Body of pancreas (tissue), 4 donors: ENCODE measurements at places on chromosomes 12 and 14. TPM values are rescaled to one million over a fixed set of nuclear protein-coding genes. Genes with fewer than 3 reads are reported as not detected.

PMEL gene
- total RNA-seq = 2.6 TPM

LRRC9 gene
- not detected for total RNA-seq

KLHL33 gene
- total RNA-seq = not detected

KRT80 gene
- 11.9 TPM for total RNA-seq

APOF gene
- not detected for total RNA-seq

RNU4-1 gene
- under 0.01 TPM for total RNA-seq

TMEM30B gene
- 14.5 TPM for total RNA-seq

IFI27 gene
- 38.6 TPM for total RNA-seq

TBX5 gene
- total RNA-seq = not detected

GLIPR1L2 gene
- not detected for total RNA-seq

KRT74 gene
- not detected for total RNA-seq

- no peak for DNase-seq
These were observed 153.6 kb upstream of the C14orf180 start for GRCh38 chr14:104425763-104426646.

DNA sequence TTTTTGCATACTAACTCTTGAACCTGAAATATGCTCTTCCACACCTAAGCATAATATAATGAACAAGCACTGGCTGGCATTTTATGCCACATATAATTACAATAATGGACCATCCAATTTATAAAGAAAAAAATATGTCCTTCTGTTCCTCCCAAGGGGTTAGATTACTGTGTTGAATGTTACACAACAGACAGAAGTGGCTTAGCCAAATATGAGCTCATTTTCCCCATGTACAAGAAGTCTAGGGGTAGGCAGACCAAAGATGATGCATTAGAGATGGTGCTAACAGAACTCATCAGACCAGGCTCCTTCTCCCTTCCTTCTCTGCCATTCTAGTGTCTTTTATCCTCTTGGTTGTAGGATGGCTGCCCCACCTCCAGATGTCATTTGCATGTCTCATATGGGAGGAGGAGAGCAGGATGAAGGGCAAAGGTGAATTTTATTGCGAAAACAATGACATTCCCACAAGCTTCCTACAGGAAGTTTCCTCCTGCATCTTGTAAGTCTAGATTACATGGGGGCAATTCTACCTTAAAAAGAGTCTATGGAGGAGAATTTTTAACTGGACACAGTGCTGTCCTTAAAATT lies 43.9 kb upstream of the SLC2A13 start:
- DNase-seq = no peak

DNA sequence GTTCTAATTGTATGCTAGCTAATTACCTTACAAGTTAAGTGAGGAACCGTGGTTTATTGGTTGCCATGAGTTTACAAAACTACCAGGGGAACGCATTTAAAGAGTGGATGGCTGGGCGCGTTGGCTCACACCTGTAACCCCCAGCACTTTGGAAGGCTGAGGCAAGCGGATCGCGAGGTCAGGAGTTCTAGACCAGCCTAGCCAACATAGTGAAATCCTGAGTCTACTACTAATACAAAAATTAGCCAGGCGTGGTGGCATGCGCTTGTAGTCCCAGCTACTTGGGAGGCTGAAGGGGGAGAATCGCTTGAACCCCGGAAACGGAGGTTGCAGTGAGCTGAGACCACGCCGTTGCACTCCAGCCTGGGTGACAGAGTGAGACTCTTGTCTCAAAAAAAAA lies 2.2 kb downstream of the EIF5 start:
- DNase-seq = no peak

DNA sequence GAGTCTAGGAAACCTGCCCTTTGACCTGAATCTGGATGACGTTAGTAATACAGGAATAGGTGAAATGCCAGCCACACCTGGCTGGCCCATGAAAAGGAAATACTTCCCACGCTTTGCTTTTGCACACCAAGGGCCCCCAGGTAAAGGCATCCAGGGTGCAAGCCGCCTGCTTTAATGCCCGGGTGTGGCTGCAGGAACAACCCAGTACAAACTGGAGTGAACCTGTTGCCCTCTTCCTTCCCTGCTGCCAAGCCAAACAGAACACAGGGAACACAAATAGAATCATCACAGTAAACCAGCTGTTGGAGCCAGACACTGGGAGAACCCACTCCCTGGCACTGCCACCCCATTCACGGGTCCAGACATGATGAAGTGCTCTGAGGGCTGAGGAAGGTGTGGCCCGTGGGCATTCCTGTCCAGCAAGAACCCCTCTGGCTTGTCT lies 24.2 kb upstream of the FOS start:
- peak; percentile 84 for DNase-seq

- DNase-seq = peak; percentile 60
These were observed 274.9 kb upstream of the LMO3 start for GRCh38 chr12:16880864-16881285.

- no peak for DNase-seq
These were observed 75.8 kb upstream of the CCDC91 start for GRCh38 chr12:28114488-28114887.

GRCh38 chr12:114684098-114684869 lies at the start of gene TBX3:
TSS of gene TBX3 (minus strand) at chr12:114684175. CDS start at chr12:114683200, 975 bp downstream.
- peak; percentile 81 for DNase-seq

GRCh38 chr14:69797573-69798338 lies 715 bp upstream of the SLC10A1 start:
- DNase-seq = no peak

DNA sequence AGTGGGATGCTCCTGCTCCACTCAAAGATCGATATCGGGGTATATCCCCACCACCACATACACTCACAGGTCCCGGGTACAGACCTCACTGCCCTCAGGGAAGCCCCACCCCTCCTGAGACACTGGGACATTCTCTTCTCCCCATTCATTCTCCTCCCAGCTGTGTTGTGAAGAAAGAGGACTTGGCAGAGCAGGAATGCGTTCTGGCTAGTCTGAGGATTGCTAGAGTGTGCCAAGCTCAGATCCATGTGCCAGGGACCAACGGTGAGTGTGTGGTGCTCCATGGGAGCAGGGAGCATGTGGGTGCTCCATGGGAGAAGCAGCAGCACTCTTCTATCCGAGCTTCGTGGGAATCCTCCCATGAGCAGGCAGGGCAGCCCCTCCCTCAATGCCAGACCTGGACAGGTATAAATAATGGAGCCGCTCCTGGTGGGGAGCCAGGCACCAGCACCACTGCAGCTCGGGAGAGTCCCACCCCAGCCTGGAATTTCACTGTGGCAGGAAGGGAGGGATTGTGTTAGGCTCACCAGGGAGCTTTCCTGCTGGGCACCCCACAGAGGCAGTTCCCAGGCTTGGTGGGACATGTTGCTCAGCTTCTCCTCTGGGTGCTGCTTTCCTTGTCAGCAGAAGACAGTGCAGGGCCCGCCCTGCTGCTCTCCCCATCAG lies 2.3 kb upstream of the KRT5 start:
- DNase-seq = peak; percentile 53

- peak; percentile 66 for DNase-seq
These were observed 18.9 kb upstream of the POC1B start for GRCh38 chr12:89544681-89545184.
